ENCODE measurements at places on chromosomes 4 and X.

DNA sequence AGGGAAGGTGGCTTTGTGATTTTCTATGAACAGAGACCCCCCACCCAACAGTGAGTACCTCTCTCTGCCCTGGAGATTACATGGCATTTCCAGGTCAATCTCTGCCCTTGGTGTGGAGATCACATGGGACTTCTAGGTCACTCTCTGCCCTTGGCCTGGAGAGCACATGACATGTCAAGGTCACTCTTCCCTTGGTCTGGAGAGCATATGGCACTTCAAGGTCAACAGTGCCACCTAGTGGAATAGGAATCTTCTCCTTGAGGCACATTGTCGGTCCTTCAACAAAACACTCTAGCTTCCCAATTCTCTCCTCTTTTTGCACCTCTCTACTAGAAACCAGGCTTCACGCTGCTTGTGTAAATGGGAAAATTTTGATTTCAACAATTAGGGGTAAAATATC is 66.2 kb upstream of the TACR3 start:
- no peak for DNase-seq

GRCh38 chrX:112662559-112663427 is 16.9 kb downstream of the LHFPL1 start:
- no peak for DNase-seq

- no peak for DNase-seq
These were observed 204.8 kb upstream of the CT83 start for GRCh38 chrX:116667346-116668134.

DNA sequence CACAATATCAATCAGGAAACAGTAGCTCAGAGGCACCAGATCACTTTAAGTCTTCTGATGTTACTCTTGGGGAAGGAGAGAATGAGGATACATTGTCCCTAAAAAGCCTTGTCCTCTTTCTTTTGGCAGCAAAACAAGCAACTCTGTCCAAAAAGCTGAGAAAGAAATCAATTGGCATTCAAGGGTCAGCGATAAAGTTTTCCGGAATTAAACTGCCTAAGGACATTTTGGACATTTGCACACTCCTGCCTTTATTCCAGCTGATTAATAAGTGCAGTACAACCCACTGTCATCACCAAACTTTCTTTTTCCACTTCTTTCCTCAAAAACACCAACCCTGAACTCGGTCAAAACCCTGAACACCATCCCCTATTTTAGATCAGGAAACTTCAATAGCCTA is 85.8 kb upstream of the FAM9A start:
- DNase-seq: no peak

DNA sequence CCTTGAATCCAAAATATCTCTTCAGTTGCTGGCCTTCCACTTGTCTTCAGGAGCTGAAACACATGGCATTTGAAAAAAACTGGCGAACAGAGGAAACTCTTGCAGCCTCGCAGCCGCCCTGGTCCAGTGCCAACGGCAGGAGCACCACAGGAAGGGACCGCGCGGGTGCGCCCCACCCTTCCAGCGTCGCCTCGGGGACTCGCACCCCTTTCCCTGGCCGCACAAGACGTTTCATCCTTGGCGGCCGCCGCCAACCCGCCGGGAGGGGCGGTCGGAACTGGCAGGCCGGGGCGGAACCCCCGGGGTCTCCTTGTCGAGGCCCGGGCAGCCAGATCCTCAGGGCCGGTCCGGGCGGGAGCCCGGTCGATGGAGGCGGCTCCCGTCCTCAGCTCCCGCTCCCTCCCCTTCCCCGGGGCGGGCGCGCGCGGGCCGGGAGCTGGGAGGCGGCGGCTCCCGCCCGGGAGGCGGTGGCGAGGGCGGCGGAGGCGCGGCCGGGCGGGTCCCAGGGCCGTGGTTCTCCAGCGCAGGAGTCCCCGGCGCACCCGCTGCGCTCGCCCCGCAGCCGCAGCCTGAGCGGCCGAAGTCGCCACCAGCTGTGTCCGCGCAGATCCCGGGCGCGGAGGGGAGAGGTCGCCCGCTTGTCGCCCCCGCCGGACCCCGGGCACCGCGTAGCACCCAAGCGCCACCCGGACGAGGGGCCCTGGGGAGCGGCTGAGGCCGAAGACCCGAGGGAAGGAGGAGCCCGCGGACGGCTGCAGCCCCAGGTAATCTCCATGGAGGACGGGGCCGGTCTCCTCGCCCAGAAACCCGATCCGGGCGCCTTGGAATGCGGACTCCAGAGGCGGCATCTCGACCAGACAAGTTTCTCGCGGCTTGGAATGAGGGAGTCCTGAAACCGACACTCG is 886 bp upstream of the NDST3 start:
- peak; percentile 34 for DNase-seq

DNA sequence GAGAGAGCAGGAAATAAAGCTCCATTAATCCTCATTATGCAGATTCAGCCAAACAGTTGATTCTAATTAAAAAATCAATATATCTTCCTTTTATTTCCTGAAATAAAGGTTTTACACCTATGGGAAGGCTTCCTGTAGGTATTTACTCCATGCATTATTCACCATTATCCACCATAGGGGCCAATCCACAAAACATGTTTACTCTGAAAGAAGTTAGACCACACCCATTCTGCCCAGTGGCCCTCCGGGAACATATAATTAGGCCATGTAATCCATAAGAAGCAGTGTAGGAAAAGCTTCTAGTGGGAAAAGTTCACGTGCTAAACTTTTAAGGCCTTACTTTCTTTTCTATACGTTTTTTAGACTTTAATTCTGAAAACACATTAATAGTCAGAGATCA is 57.7 kb downstream of the SAT1 start:
- no peak for DNase-seq

GRCh38 chr4:87584222-87584908 is 24.0 kb upstream of the DSPP start:
- no peak for DNase-seq

DNA sequence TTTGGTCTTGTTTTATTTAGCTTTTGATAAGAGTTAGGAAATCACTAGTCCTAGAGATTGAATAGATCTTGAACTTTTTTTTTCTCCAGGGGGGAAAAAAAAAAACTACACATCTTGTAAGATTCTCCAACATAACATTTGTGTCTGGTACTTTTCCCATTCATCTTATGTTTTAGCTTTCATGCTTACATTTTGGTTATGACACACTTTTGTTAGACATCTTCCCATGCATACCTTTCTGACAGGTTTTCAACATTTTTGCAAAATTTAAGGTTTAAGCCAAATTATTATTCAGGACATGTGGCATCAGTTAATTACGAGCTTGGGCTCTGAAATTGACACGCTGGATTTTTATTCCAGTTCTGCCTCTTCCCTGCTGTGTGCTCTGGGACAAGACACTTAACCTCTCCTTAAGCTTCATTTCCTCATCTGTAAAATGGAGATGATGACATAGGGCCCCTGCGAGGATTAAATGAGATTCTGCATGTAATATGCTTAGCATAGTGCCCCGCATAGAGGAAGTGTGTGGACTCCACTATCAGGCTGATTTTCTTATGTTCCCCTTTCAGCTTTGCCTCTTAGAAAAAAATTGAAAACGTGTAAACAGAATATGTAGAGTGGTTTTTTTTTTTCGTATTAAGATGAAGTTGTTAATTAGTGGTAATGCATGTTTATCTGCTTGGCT is 5.3 kb downstream of the KIT start:
- no peak for DNase-seq

DNA sequence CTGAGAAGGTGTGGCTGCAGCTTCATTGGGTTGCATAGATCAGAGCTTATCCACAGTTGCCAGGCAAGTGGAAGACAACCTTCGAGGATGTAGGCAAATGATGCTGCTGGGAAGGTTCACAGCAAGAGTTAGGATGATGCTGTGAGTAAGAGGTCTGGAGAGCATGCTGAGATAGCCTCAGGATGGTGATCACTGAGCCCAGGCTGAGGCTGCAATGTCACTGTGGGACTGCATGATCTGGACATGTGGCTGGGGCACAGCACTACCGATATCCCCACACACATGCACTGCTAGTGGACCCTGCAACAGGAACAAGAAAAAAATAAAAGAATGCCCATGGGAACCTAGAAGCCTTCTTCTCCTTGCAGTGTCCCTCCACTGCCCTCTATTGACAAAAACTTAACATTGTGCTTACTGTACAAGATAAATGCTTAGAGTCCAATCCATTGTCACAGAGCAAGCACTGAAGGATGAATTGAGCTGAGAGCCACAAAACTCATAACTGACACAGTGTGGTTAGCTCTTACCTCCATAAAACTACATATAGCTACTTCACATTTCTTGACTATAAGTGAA is 105.6 kb downstream of the CNKSR2 start:
- DNase-seq: no peak

GRCh38 chr4:159142681-159143384 is 40.0 kb downstream of the RAPGEF2 start:
- DNase-seq: no peak

GRCh38 chr4:87838205-87838604 is 5.4 kb downstream of the MEPE start:
- DNase-seq: no peak

GRCh38 chrX:65601530-65602220 is 65.8 kb upstream of the MSN start:
- no peak for DNase-seq

DNA sequence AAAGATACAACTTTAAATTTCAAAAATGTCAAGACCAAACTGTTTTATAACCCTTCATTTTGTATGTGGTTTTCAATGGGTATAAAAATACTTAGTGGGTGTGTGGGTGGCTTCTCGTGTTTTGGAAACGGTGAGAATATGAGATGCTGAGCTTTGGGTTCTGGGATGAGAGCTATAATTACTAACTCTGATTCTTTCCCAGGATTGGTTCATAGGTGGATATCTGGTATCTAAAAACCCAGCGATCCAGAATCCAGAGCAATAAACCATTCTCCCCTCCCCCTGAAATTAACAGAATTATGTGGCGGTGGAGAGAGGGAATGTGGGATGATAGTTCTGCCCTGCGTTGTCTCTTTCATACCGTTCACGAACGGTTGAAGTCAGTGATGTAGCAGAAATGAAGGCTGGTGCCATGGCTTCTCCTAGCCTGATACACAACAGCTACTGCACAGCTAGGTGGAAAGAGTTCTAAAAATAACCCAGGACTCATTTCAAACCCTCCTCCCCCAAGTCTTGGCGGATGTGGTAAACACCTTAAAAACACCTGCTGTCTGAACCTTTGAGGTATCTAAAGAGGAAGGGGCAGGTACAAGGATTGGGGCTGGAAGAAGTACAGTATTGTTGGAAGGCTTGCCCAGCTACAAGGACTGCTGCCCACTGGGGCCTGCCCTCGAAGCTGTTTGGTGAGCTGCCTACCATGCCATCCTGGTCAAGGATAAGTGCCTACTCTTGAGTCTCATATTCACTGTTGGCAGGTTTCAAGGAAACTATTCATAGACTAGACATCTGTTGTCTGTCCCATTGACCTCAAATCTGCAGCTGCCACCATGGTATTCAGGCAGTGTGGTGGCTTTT is 44.5 kb downstream of the SEPTIN11 start:
- DNase-seq: no peak

DNA sequence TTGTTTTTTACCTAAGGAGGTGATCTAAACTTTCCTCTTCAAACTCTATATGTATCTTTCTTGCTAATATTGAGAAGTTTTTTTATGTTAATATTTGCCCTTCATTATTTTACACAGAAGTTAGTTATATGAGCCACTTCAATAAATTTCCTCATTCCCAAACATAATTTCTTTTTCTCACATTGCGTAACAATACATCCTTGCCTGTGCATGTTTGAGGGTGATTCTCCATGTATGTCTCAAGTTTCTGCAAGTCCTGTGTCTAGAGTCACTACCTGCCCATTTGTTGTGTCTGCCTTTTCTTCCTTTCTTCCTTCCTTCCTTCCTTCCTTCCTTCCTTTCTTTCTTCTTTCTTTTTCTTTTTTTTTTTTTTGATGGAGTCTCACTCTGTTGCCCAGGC is 2057.9 kb downstream of the PCDH7 start:
- no peak for DNase-seq

DNA sequence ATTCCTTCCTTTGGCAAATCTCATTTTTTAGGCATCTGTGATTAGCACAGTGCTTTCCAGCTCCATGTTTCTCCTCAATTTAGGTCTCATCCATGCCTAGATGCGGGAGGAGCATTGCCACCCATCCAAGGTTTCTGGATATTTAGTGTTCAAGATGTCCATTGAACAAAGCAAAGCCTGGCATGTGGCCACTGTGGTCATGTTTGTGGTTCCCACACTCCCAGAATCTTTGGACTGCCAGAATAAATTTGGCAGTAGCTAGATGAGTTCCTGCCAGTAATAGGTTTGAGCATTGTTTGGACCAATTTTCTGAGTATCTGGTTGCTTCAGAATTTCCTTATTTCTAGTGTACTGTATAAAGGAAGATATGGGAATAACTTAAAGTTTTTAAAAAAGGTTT is 1124.1 kb downstream of the ADGRL3 start:
- DNase-seq: no peak

DNA sequence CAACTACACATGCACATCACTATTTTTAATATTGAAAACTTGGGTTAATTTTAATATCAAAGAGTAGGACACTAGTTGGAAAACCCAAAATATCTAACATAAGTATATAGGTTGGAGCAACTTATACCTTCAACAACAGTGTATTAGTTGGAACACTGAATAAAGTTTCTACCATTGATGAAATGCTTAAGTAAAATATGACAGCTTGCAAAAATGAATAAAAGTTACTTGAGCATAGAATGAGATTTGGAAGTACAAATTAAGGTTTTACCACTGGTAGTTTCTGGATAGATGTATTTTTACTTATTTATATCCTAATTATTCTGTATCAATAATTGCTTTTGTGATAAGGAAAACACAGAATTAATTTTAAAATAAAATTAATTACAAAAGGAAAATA is 1079.6 kb downstream of the ADGRL3 start:
- DNase-seq: no peak

DNA sequence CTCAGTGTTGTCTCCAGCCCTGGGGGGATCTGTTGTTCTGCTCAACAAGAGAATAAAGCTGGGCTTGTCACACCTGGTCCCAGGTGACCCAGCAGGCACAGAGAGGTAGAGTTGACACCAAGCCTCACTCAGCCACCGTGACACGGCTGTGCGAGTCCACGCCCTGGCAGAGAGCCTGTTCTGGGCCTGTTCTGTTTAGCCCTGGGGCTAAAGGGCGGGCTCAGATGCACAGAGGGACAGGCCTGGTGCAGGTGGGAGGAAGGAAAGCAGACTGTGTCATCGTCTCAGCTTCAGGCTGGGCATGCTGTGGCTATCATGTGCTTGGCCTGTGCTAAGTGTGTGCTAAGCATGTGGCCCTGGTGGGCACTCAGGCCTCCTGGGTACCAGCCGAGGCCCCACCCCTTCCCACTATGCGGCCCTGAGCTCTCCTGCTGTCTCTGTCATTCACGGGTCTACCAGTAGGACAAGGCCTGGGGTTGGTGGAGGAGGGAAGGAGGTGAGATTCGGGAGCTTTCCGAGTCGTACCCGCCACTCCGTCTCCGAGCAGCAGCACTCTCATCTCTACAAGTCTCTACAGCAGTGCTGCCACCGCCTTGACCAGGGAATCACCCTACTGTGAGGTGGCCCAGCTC is 10.8 kb downstream of the WFS1 start:
- no peak for DNase-seq

GRCh38 chr4:183986971-183987946 is 82.2 kb downstream of the STOX2 start:
- peak; percentile 73 for DNase-seq

Data from occipital lobe (tissue), 3 donors.